ENCODE measurements at places on chromosomes 7 and 10.

DNA sequence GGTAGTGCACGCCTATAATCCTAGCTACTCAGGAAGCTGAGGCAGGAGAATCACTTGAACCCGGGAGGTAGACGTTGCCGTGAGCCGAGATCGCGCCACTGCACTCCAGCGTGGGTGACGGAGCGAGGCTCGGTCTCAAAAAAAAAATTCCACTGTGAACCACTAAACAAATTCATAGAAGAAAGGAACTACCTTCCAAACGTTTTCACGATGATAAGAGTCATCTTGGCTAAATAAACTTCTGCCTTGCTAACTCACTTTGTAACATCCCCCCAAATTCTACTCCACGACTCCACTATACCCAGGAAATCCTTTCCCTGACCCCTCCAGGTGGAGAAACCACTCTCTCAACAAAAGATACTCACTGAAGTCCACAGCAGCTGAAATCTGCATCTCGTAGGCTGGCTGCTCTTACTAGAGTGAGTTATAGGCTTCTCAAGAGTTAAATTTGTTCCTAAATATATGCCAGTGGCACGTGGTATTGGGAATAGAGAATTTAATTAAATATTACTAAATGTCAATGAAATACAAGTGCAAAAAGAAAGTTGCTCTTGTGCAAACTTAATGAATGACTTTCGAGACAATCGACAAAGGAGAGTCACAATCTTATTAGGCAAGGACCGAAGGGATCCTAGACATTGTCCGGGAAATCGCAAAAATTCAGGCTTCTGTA lies 1.6 kb upstream of the GTF2I start:
- DNase-seq = no peak

GRCh38 chr7:105278973-105279687 lies 109.6 kb downstream of the SRPK2 start:
- no peak for DNase-seq

GRCh38 chr10:86111902-86112545 lies 254.6 kb downstream of the GRID1 start:
- DNase-seq = no peak

GRCh38 chr10:133162178-133162909 lies 2.3 kb downstream of the KNDC1 start:
- DNase-seq = no peak

DNA sequence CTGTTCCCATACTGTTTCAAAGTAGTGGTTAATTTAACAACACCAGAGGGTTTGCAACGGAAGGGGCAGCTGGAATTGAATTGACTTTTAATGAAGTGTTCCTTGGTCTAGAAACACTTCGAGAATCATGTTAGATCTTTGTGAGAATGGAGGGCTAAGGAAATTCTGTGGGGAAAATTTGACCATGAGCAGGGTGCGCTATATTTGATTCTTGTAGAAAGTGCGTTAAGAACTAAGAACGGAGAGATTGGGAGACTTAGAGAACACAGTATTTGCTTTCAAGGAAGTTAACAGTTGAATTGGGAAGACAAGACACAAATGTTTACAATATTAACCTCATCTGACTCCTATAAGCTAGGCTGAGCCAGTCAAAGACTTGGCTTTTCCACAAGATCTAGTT lies 1.2 kb downstream of the ZNF212 start:
- no peak for DNase-seq

DNA sequence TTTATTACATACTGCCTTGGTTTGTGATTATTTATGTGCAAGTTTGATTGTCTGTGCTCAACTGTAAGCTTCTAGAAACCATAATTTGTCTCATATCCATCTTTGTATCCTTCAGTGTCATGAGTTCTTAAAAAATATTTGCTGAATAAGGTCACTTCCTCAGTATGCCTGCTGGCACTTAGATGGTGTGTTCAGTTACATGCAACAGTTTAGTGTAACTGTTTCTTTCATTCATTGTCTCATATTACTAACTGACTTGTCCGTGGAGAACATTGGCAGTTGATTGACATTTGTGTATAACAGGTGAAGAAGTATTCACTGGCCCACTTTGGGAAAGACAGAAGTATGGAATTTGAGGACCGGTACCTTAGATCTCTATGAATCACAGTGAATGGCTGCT lies 236.9 kb downstream of the PRKG1 start:
- no peak for DNase-seq
